Activated T-cell treated with anti-CD3 and anti-CD28 coated beads, Interleukin-2, amount 50 U/mL, for 72 hours (primary cell): ENCODE measurements at places on chromosomes 1 and 21. TPM values are rescaled to one million over a fixed set of nuclear protein-coding genes. Genes with fewer than 3 reads are reported as not detected.
A peak's percentile ranks its signal among the peaks of the same experiment; 100 is the strongest.

DNA sequence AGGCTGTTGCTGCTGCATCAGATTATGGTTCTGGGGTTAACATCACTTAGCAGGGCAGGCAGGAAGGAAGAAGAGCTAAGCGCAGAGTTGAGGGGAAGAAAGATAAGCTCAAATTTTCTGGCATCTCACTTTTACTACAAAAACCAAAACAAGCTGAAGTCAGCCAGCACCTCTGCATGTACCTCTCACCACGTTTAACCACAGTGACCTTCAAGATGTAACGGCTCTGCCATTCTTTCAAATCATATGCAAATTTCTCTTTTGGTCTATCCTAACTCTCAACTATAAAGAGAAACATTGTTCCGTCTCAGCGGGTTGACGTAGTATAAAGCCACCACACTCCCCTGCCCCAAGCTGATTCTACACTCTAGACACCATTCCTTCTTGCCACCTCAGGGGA, 154.4 kb downstream of the OMA1 start:
- peak; percentile 19 for DNase-seq

DNA sequence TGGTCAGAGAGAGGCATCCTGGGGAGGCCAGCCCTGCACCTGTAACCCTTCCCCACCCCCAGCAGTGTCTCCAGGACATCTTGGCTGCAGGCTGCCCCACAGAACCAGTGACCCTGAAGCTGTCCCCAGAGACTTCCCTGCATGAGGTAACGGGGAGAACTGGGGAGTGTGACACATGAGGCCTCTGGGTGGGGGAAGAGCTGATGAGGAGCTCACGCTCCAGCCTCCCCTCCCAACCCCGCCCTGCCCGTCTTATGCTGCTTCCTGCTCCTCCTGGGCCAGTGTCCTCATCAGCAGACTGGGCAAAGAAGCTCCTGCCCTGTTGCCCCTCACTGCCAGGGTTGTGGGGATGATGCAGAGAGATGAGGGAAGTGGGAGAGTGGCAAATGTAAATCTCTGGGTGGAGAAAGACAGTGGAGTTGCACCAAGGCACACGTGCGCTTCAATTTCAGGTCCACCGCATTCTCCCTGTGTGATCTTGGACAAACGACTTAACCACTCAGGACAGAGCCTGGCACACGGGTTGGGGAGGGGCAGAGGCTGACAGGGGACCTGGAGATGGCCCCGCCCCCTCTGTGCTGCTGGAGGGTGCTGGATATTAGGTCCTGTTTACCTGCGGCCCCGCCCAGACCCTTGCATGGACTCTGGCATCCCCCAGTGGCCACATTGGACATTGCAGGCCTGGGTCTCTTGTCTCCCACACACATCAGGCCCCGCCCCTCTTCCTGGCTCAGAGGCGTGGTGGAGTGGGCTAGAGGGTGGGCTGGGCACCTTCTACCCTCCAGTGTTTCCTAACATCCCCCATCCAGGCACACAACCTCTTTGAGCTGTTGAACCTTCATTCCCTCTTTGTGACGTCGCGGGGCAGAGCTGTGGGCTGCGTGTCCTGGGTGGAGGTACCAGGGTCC, 12.3 kb downstream of the CLCNKB start:
- DNase-seq, result peak; percentile 88

DNA sequence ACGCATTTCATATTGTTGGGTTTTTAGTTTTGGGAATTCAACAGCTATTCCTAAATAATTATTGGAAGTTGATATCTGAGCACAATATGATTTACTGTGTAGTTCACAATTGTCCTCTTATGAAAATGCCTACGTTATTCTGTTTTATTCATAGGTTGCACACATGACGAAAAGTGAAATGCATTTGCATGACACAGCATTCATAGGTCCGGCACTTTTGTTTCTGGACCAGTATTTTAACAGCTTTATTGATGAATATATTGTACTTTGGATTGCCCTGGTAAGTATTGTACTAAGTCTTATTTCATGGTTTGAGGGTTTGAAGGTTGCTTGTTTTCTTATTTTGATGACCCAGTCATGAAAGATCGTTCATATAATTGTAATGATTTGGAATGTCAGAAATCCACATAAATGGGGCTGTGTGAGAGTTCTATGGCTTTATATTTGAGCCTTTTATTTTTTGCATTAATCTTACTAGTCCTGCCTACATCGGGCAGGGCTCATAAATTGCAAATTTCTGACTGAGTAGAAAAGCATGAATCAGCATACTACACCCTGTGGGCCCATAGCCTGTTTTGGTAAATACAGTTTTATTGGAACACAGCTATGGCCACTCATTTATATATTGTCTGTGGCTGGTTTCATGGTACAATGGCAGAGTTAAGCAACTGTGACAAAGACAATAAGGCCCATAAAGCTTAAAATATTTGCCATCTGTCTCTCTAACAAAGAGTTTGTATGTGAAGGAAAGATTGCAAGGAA, 17.0 kb downstream of the DENND2D start:
- DNase-seq, result no peak

The ADORA1 gene
- total RNA-seq, result not detected
